ENCODE measurements at places on chromosomes 4 and X. TPM values are rescaled to one million over a fixed set of nuclear protein-coding genes. Genes with fewer than 3 reads are reported as not detected.

The ARX gene
- total RNA-seq = not detected

The RASL11B gene
- total RNA-seq = 0.52 TPM

The ZNF674 gene
- total RNA-seq = 5.0 TPM

The SOD3 gene
- 80.0 TPM for total RNA-seq

The GABRG1 gene
- not detected for total RNA-seq

The NPY2R gene
- total RNA-seq = 0.13 TPM

The LNX1 gene
- total RNA-seq = 2.5 TPM

The HTR2C gene
- not detected for total RNA-seq

The STEEP1 gene
- total RNA-seq = 21.2 TPM

The CXCL3 gene
- 12.4 TPM for total RNA-seq

The NCBP2L gene
- total RNA-seq = not detected

DNA sequence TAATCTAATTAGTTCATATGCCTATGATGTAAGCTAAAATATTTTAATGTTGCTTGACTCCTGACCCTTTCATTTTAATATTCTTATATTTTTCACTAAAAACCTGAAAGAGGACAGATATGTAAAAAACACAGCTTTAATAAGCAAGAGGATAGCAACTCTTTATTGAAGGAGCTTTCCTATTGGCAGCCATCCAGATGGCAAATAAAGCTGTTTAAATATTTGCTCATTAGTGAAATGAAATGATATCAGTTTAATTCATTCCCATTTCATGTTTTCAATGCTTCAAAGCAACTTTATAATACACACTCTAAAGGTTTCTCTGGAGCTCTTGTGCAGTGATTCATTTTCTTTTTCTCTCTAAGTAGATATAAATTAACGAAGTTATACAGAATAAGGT lies 473.4 kb downstream of the PCDH7 start:
- DNase-seq = no peak

DNA sequence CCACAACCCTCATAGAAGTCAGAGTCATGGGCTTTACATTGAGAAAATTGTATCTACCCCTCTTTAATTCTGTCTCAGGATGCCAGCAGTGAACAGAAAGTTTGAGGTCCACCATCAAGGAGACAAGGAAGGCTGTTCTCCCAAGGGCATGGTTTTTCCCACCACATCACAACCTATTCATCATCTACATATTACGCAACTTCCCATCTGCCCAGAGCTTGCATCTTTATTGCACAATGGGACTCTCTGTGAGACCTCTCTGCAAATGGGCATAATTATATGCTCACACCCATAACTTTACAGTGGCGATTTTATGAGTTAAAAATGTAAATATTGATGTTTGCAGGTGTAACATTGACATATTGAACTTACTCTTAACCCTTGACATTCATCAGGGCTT lies 38.9 kb downstream of the PAGE2 start:
- DNase-seq = no peak

DNA sequence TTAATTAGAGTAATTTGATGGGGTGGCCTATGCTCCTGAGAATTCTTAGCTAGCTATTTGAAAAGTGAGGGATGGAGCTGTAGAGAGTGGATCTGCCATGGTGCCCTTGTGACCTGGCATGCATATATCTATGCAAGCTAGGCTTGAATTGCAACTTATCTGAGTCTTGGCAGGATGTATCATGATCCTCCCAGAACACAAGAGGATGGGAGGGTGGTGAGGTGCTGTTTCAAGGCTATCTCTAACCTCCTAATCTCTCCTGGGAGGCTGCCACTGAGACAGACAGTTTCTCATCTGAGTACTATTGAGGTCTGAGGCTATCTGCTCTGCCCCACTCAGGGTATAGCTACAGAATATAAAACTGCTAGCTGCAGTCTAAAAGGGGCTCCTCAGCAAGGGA lies 56.6 kb downstream of the BRCC3 start:
- no peak for DNase-seq

DNA sequence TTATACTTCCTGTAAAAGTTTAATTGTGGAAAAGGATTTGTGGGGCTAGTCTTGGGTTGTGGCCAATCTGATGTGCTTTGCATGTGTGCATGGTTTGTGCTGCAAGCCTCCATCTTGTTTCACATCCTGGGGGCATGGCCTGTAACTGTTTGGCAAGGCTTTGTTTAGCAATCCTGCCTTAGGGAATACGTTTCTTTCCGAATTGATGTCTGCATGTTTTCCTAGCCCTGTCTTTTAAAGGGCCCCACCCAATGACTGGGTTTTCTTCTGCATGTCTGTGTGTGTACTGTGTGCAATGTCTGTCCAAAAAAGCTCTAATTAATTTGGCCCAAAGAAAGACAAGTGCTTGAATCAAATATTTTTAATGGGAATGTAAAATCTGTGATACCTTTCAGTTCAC lies 74.6 kb upstream of the MID1IP1 start:
- peak; percentile 5 for DNase-seq

- no peak for DNase-seq
Measured at GRCh38 chr4:25350561-25350960, 26.5 kb upstream of the ANAPC4 start.

- no peak for DNase-seq
Measured at GRCh38 chrX:153668423-153669173, 5.0 kb downstream of the PNCK start.

DNA sequence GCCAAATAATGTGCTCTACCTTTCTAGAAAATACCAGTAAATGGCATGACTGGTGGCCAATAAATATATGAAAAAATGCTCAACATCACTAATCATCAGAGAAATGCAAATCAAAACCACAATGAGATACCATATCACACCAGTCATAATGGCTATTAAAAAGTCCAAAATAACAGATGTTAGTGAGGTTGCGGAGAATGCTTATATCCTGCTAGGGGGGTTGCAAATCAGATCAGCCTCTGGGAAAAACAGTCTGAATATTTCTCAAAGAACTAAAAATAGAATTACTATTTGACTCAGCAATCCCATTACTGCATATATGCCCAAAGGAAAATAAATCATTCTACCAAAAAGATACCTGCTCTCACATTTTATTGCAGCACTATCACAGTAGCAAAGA lies 115.1 kb downstream of the RASGEF1B start:
- DNase-seq = no peak

DNA sequence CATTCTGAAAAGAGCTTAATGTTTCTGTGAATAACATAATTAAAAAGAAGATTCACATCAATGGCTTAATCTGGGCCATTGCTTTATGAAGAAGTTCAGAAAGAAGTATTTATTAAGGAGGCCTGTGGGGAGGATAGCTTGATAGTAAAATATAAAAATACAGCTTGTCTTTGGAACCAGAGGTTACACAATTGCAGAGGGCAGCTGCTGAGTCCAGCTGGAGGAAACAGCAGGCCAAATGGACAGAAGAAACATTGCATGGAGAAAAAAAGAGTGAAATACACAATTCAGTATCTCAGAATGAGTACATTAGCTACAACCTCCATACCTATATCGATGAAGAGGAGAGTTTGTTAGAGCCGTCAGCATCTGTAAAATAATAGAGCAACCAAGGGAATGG lies 148.0 kb upstream of the NPY2R start:
- peak; percentile 18 for DNase-seq

GRCh38 chrX:115060013-115060412 lies 42.6 kb upstream of the IL13RA2 start:
- DNase-seq = no peak

DNA sequence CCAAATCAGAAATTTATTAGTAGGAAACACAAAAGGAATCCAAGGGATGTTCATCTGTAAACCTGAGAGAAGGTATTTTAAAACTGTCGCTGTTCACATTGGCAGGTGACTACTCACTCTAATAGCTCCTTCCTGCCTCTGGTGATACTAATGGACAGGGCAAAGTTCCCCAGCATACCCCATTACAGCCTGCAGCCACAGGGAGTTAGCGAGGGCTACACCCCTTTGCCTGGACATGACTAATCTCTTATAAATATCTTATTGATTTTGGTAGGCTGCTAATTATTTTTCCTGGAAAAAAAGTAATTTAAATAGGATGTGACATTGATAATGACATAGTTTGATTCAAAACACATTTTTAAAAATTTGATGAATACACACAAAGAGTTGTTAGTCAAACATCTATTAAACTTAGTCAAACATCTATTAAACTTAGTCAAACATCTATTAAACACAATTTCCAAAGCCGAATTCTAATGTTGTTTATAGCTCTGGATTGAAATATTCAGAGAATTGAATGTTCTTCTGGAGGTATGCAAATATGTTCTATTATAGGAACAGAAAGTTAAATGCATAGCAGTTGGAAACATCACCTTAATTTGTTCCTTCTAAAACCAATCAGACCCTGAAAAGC lies 83.0 kb upstream of the CBR4 start:
- DNase-seq = no peak

DNA sequence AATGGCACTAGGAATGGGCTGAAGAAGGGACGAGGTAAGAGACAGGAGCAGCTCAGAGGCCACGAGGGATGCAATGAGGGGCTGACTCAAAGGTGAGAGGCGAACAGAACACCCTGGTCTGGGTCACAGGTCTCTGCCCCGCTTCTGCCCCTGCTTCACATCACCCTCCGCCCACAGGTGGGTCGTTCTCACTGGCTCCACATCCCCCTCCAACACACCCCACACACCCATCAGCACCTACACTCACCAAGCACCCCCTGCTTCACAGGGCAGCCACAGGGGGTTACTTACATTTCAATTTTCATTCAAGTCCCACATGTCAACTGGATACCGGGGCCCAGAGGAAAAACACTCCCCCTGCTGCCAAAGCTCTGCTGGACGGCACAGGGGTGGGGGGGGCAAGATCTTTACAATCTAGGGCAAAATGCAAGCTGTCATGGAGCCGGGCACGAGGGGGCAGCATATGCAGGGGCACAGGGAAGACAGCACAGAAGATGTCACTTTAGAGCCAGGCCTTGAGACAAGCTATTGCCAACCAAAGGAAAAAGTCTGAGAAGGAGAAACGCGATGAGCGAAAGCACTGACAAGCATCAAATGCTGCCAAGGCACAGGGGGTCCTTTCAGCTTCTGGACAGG lies 94.0 kb downstream of the AFAP1 start:
- DNase-seq = no peak

GRCh38 chr4:108030332-108030731 lies 40.6 kb downstream of the HADH start:
- DNase-seq = no peak

GRCh38 chrX:13007519-13008188 lies 32.7 kb downstream of the TMSB4X start:
- no peak for DNase-seq

DNA sequence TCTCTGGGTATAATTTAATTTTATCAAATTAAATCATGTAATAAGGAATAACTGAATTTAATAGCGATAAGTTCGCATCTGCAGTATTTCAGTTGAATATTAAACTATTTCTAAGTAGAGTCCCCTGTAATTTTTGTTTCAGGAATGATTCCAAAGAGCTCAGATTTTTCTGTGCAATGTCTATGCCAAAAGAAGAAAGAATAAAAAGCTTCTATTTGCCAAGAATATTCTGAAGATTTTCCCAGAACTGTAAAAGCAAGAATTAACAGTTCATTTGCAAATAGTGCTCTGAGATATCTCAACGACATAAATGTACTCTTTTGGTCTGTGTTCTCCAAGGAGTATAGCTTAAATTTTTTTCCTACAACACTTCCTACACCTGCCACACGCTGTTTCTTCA lies 1242.8 kb upstream of the DIAPH2 start:
- DNase-seq = no peak

DNA sequence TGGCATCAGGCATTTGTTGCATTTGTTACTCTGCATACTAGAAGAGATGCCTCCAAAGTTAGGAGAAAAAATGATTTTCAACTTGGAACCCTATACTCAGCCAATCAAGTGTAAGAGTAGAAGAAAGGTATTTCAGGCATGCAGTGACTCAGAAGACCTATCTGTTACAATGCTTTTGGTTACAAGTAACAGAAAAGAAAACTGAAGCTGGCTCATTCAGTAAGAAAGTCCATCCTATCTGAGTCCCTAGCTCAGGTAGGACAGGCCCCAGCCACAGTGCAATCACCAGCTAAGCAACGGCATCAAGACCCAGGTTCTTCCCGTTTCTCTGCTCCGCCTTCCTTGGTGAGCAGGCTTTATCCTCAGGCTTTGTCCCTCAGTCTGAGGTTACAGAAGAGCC lies 23.3 kb downstream of the MECP2 start:
- no peak for DNase-seq

DNA sequence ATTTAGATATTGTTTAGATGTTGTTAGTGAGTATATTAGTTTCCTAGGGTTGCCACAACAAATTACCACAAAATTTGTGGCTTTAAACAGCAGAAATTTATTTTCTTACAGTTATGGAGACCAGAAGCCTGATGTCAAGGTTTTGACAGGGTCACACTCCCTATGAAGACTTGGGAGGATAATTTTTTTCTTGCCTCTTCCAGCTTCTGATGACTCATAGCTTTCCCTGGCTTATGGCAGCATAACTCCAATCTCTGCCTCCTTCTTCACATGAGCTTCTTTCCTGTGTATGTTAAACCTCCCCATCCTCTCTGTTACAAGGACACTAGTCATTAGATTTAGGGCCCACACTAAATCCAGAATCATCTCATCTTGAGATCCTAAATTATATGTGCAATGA lies 20.9 kb upstream of the RAB40A start:
- DNase-seq = no peak

GRCh38 chrX:31872007-31872406 lies 800.2 kb upstream of the FTHL17 start:
- no peak for DNase-seq

DNA sequence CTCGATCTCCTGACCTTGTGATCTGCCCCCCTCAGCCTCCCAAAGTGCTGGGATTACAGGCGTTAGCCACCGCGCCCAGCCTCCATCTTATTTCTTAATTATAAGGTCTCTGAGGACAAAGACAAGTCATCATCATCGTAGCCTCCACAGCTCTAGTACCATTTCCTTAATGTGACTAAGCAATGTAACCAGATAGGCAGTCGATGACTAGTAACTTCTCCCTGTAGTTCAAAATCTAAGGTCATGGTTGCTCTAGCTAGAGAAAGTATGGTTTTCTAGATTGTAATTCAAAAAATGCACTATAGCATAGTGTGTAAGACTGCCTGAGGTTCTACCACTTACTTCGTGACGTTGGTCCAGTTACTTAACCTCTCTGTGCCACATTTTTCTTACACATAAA lies 6.9 kb downstream of the SLC39A8 start:
- no peak for DNase-seq

Data from left lung (tissue), 14 donors.